ENCODE measurements at places on chromosomes 3 and 15. TPM values are rescaled to one million over a fixed set of nuclear protein-coding genes. Genes with fewer than 3 reads are reported as not detected.

GRCh38 chr3:37736624-37737023, 125.1 kb upstream of the CTDSPL start:
- peak; percentile 56 for DNase-seq

- no peak for DNase-seq
Observed at GRCh38 chr3:58032186-58032585, 24.0 kb downstream of the FLNB start.

DNA sequence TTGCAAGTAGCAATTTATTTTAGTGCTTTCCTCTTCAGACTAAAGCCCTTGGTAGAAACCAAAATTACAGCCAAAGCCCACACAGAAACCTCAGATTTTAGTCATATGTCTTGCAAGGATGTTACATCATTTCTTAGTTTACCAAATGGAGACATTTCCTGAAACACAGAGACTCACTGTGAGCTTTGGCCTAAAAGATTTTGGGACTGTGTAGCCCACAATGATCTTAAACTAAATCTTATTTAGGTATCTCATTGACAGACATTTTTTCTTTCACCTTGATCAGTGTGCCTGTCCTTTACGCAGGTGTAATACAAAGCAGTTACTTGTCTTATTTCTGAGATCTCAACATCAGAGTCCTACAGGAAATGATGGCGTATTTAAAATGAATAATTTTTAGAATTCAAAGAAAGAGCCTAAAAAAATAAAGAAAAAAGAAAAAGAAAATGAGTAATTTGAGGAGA, 27.8 kb upstream of the AP4E1 start:
- DNase-seq = no peak

GRCh38 chr3:7657214-7658112, 796.5 kb downstream of the GRM7 start:
- no peak for DNase-seq

- DNase-seq = no peak
Observed at GRCh38 chr3:144384241-144384979, 412.8 kb downstream of the DIPK2A start.

- no peak for DNase-seq
Observed at GRCh38 chr3:187951452-187952190, 202.3 kb upstream of the LPP start.

DNA sequence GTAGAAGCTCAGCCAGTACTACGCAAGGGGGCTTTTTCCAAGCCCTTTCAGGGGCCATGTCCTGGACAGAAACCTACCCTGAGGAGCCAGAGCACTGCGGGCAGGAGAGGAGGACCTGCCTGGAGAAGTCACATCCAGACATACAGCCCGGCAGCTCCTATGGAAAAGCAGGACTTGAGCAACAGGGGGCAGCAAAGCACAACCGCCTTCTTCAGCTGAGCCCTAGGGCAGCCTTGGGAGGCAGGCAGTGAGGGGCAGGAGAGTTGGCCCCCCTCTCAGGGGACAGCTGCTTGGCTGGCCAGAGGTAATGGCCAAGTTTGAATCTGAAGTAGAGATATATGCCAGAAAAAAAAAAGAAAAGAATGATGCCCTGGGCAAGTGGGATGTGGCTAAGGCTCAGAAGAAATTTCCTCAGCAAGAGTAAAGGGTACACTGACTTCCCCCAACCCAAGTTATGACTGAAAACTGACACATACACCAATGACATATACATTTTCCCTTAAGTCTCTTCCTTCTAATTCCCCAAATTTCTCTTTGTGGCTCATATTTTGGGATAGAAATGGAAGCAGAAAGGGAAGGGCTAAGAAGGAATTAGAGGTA, 56.9 kb downstream of the CYP19A1 start:
- no peak for DNase-seq

- no peak for DNase-seq
Observed at GRCh38 chr3:33092496-33093254, 4.3 kb downstream of the GLB1 start.

DNA sequence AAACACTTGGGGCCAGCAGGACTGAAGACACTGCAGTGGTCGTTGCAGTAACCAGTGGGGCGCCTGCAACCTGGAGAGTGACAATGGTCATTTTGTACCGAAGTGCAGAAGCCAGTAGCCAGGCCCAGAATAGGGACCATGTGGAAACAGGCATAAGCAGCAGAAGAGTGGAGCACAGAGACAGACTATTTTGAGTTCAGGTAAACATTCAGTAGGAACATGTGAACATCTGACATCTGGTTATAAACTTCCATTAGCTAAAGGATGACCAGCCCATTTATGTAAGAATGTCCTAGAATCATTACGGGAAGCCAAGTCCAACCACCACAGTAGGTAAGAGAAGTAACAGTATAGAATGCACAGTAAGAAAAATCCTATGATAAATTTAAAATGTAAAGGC, 32.4 kb upstream of the TKT start:
- DNase-seq = no peak

GRCh38 chr3:8324747-8325146, 176.9 kb upstream of the LMCD1 start:
- no peak for DNase-seq

DNA sequence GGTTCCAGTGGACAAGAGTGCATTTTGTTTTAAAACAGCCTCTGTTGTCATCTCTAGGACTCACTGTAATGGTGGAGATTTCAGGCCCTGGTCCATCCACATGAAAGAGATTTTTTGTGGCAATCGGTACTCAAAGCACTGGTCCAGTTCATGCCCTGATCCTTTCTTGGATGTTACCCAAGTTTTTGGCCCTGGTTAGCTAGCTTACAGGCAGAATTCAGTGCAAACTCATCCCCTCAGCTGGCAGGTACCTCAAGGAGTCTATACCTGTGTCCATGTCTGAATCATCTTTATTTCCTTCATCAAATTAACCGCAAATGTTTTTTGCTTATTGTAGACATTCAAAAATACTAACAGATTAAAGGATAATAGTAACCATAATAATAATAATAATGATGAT, 13.7 kb upstream of the MEF2A start:
- no peak for DNase-seq

DNA sequence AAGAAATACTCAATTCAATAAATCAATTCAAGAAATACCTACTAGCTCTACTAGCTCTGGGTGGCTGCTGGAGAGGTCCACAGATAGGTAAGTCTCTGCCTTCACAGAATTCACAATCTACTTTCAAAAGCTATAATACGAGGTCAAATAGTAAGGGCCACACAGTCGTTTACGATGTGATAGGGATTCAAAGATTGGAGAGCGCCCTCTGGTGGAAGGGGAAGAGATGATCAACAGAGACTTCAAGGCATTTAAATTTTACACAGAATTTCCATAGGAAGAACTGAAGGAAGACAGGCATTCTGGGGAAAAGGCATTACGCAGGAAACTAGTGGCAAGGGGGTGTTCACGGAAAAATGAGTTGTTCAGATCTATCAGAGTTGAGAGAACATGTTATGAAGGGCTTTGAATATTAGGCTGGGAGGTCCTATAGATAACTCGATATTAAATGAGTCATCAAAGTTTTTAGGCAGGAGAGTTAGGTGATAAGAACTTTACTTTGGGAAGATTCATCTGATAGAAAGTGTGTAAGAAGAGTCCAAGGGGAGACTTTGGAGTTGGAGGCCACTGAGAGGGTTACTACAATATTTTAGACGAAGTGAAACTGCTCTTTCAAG, 128.8 kb downstream of the FRMD5 start:
- peak; percentile 24 for DNase-seq

GRCh38 chr15:64635499-64636495, 139.6 kb downstream of the RBPMS2 start:
- peak; percentile 33 for DNase-seq

GRCh38 chr15:38411902-38412301, 42.0 kb upstream of the FAM98B start:
- peak; percentile 20 for DNase-seq

- no peak for DNase-seq
Observed at GRCh38 chr3:27093771-27094170, 275.4 kb downstream of the NEK10 start.

GRCh38 chr3:12316253-12316652, 27.4 kb downstream of the PPARG start:
- no peak for DNase-seq

GRCh38 chr15:84598250-84598649, 2.6 kb upstream of the ZSCAN2 start:
- no peak for DNase-seq

- no peak for DNase-seq
Observed at GRCh38 chr3:53690521-53690920, 155.7 kb downstream of the CHDH start.

DNA sequence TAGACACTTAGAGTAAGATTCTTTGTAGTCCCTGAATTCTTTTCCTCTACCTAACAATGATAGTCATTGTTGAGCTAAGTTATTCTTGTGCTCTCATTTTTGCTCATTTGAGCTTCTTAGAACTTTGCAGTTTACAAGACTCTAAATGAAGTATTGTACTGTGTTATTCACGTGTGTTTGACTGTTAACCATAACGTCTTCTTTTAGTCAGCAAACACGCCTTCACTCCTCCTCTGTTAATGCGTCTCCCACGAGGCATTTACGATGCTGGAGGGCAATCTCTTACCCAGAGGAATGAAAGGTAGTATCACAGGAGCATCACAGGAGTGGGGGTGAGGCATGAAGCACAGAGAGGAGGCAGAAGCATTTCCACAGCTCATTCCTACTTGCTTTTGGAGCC, 14.8 kb upstream of the P2RY14 start:
- no peak for DNase-seq

DNA sequence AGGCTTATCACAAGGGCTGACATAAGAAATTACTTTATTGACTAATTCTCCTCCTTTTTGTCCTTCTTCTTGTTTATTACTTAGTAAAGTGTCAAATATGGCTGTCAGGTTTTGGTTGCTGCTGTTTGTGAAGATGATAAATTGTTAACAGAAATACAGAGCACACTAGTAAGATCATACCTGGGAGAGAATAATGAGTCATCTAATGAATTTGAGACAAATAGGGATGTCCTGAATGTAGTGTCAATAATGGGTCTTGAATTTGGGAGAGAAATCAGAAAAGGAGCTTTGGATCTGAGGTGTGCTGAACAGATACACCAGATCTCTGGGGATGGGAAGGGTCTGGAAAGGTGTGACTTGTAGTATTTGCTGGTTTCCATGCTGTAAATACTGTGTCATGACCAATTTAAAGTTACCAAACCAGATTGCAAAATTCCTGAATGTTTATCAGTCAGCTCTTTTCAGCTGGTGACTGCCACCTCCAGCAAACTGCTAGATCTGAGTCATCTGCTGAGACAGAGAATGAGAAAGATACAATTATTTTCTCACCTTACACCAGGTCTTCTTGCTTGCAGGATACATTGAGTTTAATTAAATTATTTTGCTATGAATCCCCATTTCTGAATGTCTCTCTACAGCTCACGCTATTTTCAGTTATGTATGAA, 76.7 kb upstream of the SATB1 start:
- DNase-seq = no peak

GRCh38 chr3:123568875-123569274, 16.0 kb downstream of the HACD2 start:
- no peak for DNase-seq

- no peak for DNase-seq
Observed at GRCh38 chr3:100637197-100637631, 27.8 kb downstream of the ADGRG7 start.

DNA sequence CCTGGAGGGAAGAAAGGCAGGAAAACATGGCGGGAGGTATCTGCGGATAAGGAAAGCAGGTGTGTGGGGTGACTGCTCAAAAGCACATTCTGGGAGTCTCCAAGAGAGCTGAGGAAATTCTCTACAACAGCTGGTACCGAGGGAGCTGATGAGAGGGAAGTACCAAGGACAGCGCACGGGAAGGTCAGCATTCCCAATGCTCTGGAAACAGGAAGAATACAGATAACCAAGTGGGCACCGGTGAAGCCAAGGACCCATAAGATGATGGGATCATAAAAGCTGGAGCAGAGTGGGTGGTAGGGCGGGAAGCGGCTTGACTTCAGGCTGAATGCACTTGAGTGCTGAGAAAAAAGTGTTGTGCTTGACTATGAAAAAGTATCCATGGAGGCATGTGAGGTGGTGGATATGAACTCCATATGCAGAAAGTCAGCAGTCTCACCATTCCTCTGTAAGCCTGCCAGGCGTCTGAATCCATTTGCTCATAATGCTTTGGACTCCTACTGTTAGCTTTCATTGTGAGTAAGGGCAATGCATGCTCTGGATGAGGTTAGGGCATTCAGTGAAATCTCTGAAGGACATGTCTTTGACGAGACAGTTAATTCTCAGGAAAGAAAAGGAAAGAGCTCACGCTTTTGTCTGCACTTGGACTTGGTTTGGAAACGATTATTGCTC, 215.5 kb downstream of the NR1D2 start:
- DNase-seq = peak; percentile 10

GRCh38 chr15:95577927-95578326, 752.6 kb upstream of the NR2F2 start:
- DNase-seq = peak; percentile 75

DNA sequence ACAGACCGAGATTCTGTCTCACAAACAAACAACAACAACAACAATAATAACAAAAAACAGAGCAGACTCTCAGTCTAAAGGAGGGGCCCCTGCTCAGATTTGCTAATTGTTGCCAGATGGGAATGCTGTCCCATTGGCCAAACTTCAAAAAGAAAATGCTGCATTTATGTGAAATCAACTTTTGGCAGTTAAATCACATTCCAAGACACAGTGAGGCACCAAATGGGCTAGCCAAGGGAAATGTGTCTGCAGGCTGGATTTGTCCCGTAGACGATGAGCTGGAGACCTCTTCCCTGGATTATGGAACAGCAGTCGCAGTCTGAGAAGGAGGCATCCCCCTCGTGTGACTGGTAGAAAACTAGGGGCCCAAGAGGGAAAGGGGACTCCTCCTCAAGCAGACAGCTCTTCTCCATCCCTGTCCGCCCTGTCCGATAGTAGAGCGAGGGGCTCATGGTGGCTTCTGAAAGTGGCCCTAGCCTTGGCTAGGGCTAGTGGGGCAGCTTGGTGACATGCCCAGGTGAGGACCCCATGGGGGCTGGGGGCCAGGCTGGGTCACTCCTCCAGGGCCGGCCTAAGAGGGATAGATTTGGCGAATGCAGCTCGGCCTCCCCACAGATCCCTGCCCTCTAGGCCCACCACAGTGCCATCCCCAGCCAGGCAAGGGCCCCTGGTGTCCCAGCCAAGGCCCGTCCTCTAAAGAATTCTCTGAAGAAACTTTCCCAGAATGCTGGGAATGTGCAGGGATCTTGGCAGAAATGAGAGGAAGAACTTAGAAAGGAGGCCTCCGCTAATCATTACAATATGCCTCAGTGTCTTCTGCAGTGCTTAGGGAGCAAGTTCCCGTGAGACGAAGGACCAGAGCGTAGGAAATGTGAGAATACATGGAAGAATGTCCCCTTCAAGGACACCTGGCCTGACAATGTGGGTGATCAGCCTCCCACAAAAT, 2.0 kb downstream of the SLC22A14 start:
- DNase-seq = no peak

- no peak for DNase-seq
Observed at GRCh38 chr3:1513662-1514061, 420.8 kb downstream of the CNTN6 start.

- no peak for DNase-seq
Observed at GRCh38 chr3:157920822-157921700, 185.2 kb downstream of the SHOX2 start.

GRCh38 chr15:80325206-80325605, 73.2 kb upstream of the CTXND1 start:
- no peak for DNase-seq

ALDH1A2 gene
- 277 TPM for polyA plus RNA-seq

P2RY12 gene
- polyA plus RNA-seq = 0.91 TPM

CCDC9B gene
- 6.9 TPM for polyA plus RNA-seq

CIB2 gene
- polyA plus RNA-seq = 32.3 TPM

IQCH gene
- polyA plus RNA-seq = 10.1 TPM

FBXW12 gene
- 0.34 TPM for polyA plus RNA-seq

SPINT1 gene
- polyA plus RNA-seq = 75.5 TPM

BSN gene
- polyA plus RNA-seq = 1.6 TPM

ZNF35 gene
- 12.1 TPM for polyA plus RNA-seq

SLITRK3 gene
- polyA plus RNA-seq = 0.60 TPM

NPAP1 gene
- 0.20 TPM for polyA plus RNA-seq

ERICH6 gene
- 1.0 TPM for polyA plus RNA-seq

U2SURP gene
- polyA plus RNA-seq = 133 TPM
